ENCODE measurements at places on chromosomes 7 and 10.

GRCh38 chr7:95095259-95095965 lies 188.0 kb downstream of the PPP1R9A start:
- no peak for DNase-seq

DNA sequence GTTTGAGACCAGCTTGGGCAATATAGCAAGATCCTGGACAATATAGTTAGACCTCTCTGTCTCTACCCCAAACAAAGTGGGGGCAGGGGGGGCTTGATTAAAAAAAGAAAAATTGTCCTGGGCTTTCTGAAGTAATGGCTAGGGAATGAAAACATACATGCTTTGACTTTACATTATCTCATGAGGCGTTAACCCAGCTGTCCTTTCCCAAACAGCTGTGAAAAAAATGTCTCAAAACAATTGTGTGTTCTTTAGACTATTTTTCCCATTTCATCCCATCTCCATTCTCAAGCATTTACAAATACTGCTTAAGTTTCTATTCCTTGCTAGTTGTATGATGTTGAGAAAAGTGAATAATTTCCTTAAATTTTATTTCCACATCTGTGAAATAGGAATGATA lies 27.0 kb upstream of the CDK13 start:
- no peak for DNase-seq

DNA sequence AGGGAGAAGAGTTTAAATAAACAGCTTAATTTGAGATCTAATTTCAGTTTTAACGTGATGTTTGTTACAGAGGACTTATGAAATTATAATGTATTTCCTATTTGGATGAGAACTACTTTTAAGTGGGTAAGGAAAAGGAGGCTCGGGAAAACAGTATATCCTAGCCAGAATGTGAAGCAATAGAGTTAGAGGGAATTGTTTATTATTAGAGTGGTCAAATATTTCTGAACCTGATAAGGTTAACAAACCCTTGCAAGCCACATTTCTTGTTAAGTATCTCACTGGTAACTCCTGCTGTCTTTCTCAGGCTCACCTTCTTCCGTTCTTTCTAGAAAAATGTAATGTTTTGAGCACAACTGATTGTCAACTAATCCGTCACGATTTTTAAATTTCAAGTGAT lies 335.1 kb upstream of the MBL2 start:
- no peak for DNase-seq

DNA sequence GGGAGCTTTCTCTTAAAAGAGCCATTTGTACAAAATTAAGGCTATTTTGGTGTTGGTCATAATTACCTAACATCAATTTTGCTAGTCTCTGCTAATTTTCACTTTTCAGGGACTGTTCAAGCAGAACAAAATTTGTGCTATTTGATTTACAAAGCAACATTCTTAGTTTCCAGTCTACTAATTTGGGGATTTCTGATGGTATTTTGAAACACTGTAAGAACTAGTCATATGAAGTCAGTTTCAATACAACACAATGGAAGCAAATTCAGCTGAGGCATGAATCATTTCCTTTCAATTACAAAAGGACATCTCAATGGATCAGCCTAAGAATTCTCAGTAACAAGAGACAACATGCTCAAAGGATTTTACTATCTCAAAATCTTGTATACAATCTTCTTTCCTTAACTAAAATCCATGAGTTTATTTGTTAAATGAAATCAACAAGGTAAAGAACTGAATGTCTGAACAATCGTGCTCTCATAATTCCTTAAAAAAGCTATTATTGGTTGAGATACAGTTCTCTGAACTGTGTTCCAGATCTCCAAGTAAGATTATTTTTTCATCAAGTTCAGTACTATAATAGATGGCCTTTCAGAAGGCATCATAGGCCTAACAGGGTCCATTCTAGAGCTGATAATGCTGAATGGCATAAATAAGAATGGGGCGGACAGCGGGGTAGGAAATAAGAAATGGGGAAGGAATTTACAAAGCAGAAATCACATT lies 144.6 kb downstream of the NRCAM start:
- no peak for DNase-seq

DNA sequence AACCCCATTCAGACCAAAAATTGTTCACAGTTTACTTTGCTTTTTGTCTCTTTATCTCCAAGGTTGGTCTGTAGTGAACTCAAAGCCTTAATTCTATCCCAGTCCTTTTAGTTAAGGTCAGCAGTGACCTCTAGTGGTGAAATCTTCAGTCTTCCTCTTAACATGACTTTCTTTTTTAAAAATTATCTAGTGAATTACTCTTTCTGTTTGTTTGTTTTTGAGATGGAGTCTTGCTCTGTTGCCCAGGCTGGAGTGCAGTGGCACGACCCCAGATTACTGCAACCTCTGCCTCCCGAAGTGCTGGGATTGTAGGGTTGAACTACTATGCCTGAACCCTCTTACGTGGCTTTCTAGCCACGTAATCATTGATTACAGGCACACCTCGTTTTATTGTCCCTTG lies 25.0 kb downstream of the ZNF487 start:
- DNase-seq, result no peak

GRCh38 chr10:61063901-61064300 lies 119.9 kb upstream of the RHOBTB1 start:
- no peak for DNase-seq

DNA sequence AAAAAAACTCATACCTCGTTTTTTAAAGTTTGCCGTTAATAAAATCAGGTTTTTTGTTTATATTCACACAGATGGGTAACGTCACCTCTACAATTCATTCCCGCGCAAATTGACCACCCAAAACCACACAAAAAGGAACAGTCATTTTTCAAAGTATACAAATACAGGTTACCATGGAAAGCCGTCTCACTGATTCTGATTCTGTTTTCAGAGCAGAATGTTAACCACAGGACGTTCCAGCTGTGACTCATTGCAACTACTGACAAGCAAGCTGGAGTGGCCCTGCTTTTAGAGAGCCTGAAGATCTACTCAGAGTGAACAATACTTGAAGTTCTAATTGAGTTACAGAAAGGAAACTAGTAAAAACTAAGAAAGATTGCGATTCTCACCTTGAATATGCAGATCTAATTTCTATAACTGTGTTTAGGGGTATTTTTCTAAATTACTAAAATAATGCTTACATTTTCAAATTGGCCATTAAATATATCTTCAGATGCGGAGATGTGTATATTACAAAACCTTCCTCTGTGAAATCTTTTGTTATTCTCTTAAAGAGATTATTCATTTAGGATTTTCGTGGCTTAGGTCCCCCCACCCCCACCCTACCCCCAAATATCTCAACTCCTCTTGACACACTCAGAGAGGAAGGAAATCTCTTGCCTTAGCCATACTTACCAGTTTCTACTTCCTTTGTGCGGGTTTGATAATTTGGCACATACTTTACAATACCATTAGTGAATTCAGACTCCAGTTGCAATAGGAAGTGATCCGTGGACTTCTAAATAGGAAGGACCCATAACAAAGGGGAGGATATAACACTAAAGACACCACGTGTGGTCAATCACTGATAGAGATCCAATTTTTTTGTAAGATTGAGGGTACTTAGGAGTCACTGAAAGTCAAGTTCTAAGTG lies 106.0 kb downstream of the CUBN start:
- peak; percentile 10 for DNase-seq

DNA sequence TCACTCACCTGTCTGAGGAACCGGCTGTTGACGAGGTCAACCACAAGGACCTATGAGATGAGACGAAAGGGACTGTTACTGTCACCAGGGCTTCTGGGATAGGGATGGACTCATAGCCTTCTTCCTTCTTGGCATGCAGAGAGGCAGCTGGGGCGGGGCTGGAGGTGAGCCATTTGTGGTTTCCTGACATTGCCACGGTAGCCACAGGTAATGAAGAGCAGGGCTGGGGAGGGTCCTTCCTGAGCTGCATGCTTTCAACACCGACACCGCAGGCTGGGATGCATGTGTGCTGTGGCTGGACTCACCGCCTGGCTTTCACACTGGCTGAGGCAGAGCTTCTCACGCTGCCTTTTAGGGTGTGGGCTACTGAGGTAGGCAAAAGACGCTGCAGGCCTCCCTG lies 46.4 kb upstream of the MKRN1 start:
- no peak for DNase-seq

- no peak for DNase-seq
Observed at GRCh38 chr10:86345859-86346798, 20.5 kb downstream of the GRID1 start.

DNA sequence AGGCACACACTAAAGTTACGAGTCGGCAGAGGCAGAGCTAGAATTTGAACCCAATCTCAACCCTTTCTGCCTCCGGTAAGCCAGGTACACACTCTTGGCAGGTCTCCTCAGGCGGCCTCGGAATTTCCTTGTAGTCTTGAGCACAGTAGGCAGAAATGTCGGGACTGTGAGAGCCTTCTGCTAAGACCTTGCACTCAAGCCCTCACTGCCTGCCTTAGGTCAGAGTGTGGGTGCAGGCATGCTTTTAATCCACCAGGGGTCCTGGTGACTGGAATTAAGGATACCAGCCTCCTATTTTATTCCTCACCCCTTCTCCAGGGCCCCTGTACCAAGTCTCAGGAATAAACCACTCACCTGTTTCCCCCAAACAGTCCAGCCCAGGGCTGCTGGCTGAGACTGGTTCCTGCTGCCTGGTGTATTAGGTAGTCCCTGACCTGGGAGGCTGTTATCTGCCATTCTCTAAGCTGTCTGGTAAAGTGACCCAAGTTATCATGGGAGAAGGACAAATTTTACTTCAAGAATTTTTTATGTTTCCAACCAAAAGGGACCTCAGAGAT lies 855 bp downstream of the ATP6V1F start:
- no peak for DNase-seq

- no peak for DNase-seq
Observed at GRCh38 chr10:132386419-132386831, 10.6 kb upstream of the PWWP2B start.

DNA sequence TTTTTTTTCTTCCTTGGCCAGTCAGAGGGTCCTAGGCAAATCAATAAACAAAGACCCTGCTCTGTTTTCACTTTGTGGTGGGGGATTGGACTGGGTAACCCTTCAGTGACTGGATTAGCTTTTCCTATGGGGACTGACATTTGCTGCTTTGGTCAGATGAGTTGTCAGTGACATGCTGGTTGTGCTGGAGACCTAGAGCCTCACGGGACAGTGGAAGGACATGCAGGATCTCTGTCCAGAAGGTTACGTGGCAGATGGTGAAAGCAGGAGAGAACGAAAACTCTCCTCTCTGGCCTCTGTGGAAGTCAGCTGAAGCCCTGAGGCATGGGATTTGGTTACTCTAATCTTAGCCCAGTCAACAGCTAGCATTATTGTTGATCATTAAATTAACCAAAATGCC lies 90.0 kb upstream of the BMPER start:
- DNase-seq, result no peak

DNA sequence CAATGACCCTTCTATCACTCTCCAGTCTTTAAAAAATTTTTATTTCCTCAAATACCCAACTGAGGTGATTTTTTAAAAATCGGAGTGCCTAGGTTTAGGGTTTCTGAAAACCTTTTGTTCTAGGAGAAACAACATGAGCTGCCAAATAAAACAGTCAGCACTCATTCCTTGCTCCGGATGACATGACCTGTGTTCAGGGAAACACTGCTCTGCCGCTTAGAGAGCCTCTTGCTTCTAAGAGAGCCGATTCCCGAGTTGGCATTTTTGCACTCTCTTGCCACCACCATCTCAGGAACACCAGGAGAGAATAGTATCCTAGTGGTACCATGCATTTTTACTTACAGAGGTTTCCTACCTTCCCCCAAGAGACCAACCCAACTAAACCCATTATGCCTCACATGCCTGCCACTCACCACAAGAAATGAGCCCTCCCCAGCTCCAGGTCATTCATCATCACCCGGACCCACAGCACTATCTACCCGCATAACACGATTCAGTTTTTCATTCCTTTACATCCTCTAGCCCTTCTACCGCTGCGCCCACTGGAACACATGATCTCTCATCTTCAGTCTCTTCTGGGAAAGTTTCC lies 365.4 kb downstream of the THSD7A start:
- DNase-seq, result no peak

DNA sequence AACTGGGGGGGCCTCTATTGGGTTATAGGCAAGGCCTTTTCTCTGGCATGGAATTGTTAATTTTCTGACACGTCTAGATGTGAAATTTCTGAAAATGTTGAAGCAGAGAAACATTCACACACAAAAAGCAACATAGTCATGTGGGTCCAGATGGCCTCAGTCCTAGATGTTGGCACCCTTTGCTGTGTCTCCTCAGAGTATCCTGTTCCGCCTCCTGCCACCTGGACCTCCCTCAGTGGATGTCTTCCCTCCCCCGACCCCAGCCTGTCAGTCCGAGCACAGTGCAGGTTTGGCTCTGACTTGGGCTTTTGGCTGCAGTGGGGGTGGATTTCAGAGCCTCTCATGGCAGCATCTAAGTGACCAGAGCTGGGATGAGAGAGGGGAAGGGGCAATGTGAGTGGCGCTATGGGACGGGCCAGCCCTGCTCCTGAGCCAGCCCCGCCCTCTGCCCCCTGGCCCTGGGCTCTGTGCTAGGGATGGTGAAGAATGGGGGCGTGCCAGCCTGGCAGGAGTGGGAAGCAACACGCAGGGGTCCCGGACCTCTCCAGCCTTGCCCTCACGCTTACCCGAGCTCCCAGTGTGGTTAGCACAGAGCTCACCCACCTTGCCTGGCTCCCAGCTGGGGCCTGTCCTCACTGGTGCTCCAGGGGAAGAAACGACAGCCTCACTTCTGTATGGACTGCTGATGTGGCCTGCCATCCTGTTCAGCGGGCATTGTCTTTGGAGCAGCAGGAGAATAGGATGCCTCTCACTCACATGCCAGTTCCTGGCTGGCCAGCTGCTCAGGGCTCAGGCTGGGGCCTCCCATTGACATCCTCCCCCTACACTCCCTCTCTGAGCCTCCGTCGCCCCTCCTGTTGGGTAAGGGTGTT lies 6.2 kb downstream of the ATP6V0E2 start:
- no peak for DNase-seq

GRCh38 chr10:63713191-63714144 lies 192.3 kb downstream of the REEP3 start:
- DNase-seq, result no peak

GRCh38 chr10:93352638-93353383 lies 129.3 kb downstream of the MYOF start:
- no peak for DNase-seq

DNA sequence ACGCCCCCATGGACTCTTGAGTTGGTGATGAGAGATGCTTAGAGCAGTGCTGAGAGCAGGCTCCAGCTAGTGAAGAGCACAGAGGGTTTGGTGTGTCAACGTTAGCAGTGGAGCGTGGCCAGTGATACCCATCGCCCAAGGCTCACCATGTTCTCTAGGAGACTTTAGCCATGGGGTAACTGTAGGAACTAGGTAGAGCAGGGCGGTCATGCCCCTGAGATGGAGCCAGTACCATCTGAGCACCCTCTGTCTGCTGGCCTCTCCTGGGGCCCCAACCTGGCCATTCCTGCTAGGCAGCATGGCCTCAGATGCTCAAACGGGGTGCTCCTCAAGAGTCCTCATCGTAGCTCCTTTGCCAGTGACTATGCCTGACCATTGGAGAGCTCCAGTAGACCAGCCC lies 179.7 kb downstream of the KCND2 start:
- no peak for DNase-seq

DNA sequence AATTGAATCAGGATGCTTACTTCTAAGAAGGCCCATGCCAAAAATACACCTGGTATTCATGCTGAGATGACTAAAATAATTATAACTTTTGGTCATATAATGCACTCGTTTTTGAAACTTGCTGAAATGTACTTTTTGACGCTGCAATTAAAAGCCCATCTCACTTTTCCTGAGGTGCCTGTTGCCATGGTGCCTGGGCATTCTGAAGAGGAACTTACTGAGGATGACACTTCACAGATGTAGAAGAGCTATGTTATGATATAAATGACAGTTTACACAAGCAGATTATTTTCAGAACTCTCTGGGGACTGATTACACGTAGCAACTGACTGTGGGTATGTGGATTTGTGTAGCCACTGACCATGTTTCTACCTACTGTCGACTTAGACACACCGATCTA lies 182.4 kb downstream of the TPK1 start:
- DNase-seq, result no peak
